ENCODE measurements at places on chromosomes 1 and 21.
A peak's percentile ranks its signal among the peaks of the same experiment; 100 is the strongest.

DNA sequence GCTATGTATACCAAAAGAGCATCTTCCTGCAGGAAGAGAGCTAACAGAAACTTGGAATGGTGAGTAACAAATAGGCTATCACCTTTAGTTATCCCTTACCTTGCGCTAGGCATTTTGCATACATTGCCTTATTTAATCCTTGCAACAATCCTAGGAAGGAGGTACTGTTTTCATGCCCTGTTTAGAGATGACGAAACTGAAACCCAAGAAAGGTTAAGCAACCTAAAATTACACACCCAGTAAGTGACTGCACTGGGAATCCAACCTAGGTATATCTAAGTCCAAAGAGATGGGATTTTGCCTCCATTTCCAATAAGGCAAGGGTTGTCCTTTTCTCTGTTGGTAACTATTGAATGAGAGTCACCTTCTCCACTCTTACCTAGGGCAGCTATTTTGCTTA lies 144.5 kb downstream of the TM2D1 start:
- peak; percentile 33 for DNase-seq
- no peaks in the 10 kb centered on the region for H3K36me3 ChIP-seq
- no peak overlapping the region for H3K4me3 ChIP-seq
- no peaks in the 10 kb centered on the region for H3K27me3 ChIP-seq

DNA sequence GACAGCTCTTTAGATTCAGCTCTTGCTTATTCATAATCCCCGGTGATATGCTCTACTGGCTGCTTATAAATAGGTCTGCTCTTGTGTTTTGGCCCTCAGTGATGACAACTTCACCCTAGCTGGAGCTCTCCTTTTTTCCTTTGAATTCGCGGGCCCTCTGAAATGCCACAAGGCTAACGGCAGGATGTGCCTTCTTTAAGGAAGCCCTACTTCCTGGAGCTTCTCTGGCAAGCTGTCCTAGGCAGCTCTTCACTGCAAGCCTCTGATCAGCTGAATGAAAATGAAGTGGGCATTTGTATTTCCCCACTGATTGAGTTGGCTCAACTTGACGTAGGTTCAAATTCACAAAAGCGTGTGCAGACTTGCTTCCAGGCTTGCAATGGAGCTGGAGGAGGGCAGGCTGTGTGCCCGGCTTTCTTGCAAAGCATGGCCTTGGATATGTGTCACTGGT lies 22.2 kb downstream of the SGIP1 start:
- H3K4me1 ChIP-seq: peaks cover 23% of the 10 kb centered on the region
- no peaks in the 10 kb centered on the region for H3K36me3 ChIP-seq
- no peak overlapping the region for H3K4me3 ChIP-seq
- H3K27ac ChIP-seq: no peak overlapping the region
- peak; percentile 47 for DNase-seq
- no peaks in the 10 kb centered on the region for H3K27me3 ChIP-seq

DNA sequence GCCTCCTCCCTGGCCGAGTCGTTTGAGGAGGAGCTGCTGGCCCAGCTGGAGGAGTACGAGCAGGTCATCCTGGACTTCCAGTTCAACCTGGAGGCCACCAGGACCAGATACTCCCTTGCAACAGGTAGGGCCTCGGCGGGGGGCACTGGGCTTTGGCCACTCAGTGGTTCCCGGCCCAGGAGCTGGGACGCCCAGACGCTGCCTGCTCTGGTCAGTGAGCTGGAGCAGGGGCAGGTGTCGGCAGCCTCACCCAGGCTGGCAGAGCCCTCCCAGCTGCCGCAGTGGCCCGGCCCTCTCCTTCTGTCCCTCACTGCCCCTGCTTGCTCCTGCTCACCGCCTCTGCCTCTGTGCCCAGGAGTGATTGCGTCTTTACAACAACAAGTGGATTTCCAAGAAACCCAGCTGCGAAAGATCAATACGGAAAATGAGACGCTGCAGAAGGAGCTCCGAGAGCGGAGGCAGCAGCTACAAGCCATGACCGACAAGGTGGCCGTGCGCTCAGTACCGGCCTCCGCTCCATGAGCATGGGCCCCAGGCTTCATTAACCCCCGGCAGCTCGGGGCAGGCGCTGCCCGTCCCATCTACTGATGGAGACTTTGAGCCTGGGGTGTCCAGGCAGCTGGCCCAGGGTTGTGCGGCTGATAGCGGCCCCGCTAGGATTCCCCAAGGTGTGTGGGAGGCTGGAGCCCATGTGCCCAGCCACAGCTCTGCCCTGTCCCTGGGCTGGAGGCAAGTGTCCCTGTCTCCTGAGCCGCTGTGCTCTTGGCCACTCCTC lies 9.0 kb upstream of the SMIM1 start:
- peaks cover 63% of the 10 kb centered on the region for H3K27me3 ChIP-seq
- H3K36me3 ChIP-seq: no peaks in the 10 kb centered on the region
- H3K4me1 ChIP-seq: no peaks in the 10 kb centered on the region
- H3K27ac ChIP-seq: no peak overlapping the region

GRCh38 chr1:212777151-212777550 lies 14.4 kb downstream of the NSL1 start:
- peak overlapping the region; percentile 40 for H3K27ac ChIP-seq
- peaks cover 19% of the 10 kb centered on the region for H3K36me3 ChIP-seq
- DNase-seq: no peak
- H3K4me3 ChIP-seq: no peak overlapping the region
- H3K27me3 ChIP-seq: no peaks in the 10 kb centered on the region

DNA sequence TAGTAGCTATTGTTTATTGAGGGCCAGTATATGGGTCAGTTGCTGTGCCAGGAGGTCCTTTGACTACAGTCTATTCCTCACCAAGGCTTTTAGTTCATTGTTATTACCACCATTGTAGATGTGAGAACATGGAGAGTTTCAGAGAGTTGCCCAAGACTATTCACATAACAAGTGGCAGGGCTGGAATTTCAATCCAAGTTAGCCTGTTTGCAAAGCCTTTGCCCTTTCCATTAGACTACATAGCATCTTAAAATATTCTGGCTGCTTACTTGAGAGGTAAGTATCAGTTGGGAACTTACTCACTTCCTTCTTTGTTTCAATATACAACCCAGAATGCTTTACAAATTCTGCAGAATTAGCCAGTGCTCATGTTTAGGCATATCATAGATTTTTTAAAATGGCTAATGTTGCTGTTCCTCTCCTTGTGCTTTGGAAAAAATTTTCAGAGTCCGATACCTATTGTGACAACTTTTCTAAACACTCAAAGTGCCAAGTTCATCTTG lies 141.2 kb downstream of the FGGY start:
- H3K4me3 ChIP-seq: no peak overlapping the region
- no peaks in the 10 kb centered on the region for H3K27me3 ChIP-seq
- no peak overlapping the region for H3K27ac ChIP-seq
- peaks cover 16% of the 10 kb centered on the region for H3K4me1 ChIP-seq

Data from MCF 10A (cell line).